ENCODE measurements at places on chromosomes 2 and 18.

DNA sequence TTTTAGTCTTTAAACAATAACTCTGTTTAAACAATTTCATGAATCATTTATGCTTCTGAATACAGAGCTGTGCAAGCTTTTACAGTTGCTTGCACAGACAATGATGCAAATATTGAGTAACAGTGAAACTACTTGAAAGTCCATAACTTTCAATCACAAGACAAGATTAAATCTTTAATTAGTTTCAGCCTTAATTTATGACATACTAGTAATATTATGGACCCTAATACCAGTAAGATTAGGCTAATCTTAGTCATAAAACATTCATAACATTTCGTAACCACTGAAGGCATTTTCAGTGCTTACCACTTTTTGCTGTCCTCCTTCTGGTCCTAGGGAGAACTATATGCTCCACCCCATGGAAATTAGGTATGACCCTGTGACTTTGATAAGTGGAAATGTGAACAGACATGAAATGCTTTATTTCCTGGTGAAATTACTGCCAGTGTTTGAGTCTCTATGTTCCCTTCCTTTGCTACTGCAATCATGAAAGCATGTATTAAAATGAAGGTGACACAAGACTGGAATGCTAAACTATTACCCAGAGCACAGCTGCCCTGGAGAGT, 1.8 kb upstream of the COBLL1 start:
- DNase-seq = no peak

GRCh38 chr2:240210198-240210965, 69.9 kb upstream of the OTOS start:
- no peak for DNase-seq

DNA sequence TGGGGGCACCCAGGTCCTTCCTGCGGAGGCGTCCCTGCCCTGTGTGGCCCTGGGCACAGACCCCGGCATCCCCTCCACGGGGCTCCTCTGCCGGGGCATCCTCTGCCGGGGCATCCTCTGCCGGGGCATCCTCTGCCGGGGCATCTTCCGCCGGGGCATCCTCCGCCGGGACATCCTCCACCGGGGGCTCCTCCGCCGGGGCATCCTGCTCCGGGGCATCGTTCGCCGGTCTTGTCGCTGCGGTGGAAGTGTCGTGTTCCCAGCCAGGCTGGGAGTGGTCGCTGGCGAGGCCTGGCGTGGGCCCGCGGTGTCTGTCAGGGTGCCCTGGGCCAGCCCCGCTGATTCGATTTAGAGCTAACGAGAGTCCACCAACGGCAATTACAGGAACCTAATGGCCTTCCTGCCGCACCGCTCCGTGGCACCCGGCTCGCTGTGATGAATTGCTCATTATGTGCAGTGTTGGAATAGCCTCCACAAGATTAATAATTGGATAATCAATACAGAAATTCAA, 115.1 kb downstream of the NFATC1 start:
- DNase-seq = no peak

- DNase-seq = no peak
Observed at GRCh38 chr2:220756653-220757052, 815.5 kb downstream of the EPHA4 start.
